Coronary artery (tissue), 2 donors: ENCODE measurements at places on chromosomes 5 and 9.

GRCh38 chr9:91536211-91536691 is 112.6 kb upstream of the NFIL3 start:
- no peak for DNase-seq

DNA sequence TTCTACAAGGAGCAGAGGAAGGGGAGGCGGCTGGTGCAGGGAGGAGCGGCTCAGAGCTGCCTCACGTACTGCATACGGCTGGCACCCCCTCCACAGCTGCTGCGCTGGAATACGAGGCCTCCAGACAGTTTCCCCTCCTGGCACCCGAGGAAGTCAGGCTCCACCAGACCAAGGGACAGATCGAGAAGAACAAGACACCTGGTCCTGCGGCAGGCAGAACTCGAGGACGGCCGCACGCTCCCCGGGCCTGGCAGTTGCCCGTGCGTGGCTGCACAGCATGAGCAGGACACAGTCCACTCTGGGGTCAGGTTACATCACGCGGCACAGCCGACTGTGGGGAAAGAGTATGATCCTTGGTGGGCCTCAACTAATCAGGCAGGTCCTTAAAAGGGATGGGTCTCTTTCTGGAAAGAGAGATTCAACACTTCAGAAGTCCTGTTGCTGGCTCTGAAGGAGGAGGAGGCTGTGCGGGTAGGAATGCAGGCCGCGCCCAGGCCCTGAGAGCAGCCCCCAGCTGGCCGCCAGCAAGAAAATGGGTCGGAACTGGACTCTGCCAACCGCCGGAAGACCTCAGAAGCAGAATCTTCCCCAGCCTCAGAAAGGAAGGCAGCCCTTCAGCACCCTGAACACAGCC is 11.6 kb downstream of the UBAC1 start:
- DNase-seq: no peak

DNA sequence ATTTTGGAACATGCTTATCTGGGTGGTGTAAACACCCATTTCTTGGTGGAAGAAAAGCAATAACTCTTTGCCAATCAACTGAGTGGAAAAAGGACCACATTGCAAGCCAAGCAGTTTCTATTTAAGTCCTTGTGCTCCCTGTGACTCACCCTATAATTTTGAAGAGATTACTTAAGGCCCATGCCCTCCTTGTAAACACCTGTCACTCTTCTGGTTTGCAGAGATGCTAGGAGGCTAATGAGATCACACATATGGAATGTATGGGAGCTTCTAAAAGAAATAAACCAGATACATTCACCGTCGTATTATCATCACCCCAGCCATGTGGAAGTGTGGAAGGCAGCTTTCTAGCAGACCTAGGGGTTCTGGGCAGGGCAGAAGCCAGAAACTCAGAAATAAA is 337.1 kb downstream of the GADD45G start:
- no peak for DNase-seq

GRCh38 chr9:88691811-88692210 is 156.8 kb downstream of the NXNL2 start:
- no peak for DNase-seq

DNA sequence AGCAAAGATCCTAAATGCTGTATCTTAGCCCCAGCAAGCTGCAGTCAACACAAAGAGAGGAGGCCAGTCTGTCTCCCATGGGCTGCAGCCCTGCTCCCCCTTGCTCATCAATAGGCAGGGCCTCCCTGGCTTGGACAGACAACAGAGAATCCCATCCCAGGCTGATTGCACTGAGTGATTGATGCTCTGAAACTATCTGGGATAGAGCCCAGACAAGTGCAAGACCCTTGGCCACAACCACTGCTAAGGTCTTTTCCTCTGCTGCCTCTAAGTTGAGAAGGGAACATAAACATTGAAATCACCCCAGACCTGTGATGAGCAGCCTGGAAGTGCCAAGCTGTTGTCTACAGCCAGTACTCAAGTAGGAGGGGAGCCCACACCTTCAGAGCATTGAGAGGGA is 661.0 kb upstream of the CDH18 start:
- no peak for DNase-seq

- DNase-seq: no peak
Observed at GRCh38 chr5:41404757-41405156, 105.6 kb downstream of the PLCXD3 start.
